ENCODE measurements at places on chromosomes 3 and 15.

- no peak for DNase-seq
Observed at GRCh38 chr3:197597335-197597734, 41.6 kb upstream of the BDH1 start.

- DNase-seq, result no peak
Observed at GRCh38 chr3:128190501-128190900, 37.2 kb downstream of the EEFSEC start.

GRCh38 chr3:102525624-102526023 is 90.8 kb downstream of the ZPLD1 start:
- no peak for DNase-seq

DNA sequence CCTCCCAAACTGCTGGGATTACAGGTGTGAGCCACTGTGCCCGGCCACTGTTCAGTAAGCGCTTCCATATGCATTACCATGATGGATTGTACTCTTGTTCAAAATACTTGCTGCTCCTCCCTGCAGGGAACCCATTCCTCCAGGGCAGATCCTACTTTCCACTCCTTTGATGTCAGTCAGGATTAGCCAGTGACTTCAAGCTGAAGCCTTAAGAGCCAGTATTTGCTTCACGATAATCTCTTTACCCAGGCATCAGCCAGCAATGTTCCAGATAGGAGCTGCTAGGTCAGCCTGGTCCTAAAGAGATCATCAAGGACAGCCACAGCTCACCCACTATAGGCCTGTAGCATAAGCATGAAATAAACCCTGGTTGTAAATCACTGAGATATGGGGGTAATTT is 96.5 kb upstream of the UBE2E2 start:
- DNase-seq, result no peak

DNA sequence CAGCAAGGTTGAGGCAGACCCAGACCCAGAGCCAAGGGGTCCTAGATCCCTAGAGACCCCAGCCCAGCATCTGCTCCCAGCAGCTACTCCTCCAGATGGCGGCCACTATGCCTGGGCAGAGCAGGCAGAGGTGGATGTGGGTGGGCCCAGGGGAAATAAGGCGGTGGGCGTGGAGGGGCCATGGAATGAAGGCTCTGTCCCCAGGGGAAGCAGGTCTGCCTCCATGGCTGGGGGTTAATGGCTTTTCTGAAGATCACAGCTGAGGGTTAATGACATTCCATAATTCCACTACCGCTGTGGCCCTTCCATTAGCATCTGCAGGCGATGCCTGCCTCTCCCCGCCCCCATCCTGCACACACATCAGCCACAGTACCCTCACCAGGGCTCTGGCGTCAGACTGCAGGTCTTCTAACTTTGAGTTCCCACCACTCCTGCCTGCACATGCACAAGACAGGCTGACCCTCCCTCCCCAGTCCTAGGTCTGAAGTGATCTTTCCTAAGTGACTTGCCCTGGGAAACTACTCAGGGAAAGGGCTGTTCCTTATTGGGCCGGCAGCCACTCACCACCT is 41.2 kb downstream of the CCDC33 start:
- DNase-seq, result no peak

DNA sequence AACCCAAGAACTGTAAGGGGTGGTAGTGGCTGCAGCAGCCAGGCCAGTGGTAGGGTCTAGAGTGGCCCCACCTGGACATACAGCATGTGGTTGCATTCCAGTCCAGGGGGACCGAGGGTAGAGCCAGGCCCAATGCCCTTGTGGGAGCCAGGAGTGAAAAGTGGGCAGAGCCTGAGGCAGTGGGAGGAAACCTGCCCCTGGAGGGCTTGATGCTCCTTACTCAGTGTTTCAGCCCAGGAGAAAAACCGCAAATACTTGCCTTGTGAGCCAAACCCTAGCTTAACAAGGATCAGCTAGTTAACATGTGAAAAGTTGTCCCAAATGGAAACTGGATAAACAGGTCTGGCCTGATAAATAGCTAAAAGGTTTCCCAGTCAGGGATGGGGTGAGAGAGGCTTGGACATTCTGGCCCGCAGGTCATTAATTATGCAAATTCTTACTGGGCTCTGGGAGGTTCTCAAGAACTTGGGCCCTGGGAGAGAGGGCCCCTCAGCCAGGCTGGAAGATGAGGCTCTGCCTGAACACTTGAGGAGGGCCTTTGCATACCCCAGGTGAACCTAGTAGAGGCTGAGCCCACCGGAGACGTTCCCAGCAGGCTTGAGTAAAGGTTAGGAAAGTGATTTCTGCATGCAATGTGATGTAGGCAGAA is 222.1 kb downstream of the THSD4 start:
- DNase-seq, result no peak

GRCh38 chr3:124450366-124450765 is 279.9 kb upstream of the UMPS start:
- no peak for DNase-seq

DNA sequence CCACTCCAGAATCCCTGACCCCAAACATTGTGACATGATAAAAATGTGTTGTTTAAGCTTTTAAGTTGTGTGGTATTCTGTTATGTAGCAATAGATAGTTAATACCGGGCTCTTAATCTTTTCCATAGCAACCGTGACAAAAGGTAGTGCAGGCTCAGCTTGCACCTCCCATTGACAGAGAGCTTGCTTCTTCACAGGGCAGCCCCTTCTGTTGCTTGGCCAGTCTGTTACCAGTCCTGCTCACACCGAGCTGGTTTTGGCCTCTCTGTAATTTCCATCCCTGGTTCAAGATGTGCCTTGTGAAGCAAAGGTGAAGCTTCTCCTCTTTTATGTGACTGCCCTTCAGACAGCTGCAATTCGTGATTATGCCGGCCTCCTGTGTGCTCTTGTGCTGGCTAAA is 86.9 kb downstream of the CRYGS start:
- no peak for DNase-seq

DNA sequence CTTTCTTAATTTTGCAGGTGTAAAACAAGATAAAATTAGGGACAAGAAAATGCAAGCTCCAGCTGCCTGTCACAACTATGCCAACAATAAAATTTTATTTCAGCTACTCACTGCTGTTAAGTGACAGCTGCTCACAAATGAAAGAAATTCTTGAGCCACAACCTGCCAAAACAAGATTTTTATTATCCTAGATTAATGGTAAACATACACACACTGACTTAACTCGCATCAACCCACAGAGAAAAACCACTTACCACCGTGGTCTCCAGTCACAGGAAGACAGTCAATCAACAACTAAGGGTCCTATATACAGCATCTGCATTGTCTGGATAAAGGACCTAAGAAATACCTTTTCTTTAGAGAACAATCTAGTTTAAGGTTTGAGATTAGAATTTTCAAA is 31.3 kb downstream of the EFL1 start:
- no peak for DNase-seq

DNA sequence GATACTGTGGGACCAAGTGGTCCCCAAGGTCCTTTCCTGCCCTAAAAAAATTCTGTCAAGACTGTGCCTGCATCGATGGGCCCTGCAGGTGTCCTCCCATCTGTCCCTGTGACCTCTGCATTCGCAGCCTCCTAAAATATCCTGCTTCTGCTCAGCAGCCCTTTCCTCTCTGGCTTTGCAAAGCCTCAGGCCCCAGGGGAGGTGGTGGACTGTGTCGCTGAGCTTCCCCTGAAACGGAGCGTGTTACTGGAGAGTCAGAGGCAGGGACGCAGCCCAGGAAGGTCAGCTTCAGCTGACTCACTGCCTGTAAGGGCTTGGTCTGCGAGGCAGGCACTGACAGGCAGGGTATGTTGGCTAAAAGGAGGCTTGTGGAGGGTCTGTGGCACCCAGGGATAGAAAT is 110.0 kb downstream of the RAB11A start:
- DNase-seq, result no peak

DNA sequence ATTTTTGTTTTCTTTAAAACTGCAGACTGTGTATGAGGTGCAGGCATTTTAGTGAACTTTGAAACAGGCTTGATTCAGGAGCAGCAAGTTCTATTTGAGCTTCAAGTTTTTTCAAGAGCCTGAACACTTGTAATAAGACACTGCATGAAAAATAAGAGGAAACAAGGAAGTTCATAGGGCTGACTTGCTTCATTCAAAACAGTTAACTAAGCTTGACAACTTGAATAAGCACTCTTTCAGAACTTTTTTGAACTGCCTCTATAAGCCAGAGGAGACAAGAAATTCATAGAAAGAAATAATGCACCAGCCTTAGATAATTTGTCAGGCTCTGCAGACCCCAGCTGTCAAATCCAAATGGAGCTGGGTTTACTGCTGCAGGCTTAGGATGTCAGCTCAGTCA is 130.2 kb downstream of the SSR3 start:
- no peak for DNase-seq

DNA sequence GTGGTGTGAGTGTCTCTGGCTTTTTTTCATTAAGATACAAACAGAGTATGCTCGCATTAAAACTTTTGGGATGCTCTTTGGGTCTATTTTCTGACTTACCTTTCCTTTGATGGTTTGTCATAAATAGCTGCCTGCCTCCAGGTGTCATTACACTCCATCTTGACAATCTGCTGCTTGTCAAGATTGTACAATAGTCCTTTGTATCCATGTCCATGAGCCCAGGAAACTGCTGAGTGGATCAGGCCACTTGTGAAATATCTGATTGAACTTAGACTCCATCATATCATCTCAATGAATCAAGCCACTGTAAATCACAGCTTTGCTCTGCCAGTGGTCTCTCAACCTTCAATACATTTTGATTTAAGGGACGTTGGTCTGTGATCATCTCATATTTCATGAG is 135.2 kb downstream of the ECT2 start:
- no peak for DNase-seq

DNA sequence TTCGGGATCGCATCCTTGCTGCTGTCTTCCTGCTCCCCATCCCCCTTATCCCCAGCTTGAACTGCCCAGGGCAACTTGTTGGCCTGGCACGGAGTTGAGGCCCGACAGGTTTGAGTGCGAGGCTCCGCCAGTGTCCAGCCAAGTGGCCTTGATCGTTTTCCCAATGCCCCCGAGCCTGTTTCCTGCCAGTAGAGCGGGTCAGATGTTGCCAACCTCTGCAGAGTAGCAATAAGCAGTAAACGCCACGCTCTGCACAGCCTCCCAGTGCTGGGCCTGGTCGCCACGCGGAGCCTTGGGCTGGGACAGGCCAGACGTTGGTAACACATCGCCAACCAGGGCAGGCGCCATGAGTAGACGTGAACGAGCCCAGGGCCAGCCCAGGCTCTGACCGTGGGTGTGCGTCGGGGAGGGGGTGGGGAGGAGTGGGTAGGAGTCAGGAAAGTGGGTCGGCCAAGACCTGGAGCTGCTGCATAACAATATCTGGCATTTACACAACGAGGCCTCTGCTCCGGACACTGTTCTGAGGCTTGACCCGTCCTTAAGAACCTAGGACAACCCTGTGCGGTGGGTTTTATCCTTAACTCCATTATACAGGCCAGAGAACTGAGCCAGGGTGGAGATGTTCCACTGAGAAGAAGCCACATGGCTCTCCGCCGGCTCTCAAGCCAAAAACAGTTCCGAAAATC is 444 bp upstream of the ABHD14A start:
- DNase-seq, result no peak

DNA sequence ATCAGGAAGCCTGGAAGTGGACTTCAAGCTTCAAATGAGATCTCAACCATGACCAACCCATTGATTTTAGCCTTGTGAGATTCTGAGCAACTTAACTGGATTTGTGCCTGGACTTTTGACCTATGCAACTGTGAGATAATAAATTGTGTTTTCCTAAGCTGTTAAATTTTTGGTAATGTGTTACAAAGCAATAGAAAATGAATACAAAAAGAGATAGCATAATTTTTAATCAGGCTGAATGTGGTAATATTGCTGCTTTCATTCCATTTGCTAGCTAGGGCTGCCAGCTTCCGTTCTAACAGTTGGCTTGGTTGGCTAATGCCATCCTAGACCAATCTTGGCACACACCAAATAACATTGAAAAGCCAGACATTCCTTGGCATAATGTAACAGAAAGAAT is 12.2 kb downstream of the PROS1 start:
- DNase-seq, result no peak

DNA sequence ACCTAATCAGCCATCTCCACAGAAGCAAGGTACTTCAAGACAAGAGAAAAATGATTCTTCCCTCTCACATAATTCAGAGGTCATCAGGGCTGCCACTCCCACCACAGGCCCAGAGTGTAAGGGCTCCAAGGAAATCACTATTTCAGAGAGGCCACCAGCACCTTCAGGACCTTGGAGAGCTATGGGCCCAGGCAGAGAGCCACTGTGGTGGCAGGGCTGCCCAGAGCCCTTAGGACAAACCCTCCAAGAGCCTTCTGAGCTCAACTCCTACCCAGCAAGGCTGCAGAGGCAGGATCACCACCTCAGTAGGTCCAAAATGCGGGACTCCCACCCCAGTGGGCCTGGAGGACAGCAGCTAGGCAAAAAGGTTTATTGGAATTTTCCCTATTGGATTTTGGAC is 17.9 kb upstream of the FAN1 start:
- DNase-seq, result no peak

GRCh38 chr15:64070965-64071851 is 22.4 kb downstream of the CIAO2A start:
- no peak for DNase-seq

- no peak for DNase-seq
Observed at GRCh38 chr3:45003406-45003805, 22.7 kb upstream of the CLEC3B start.

GRCh38 chr3:31695280-31696008 is 162.7 kb downstream of the STT3B start:
- DNase-seq, result no peak

DNA sequence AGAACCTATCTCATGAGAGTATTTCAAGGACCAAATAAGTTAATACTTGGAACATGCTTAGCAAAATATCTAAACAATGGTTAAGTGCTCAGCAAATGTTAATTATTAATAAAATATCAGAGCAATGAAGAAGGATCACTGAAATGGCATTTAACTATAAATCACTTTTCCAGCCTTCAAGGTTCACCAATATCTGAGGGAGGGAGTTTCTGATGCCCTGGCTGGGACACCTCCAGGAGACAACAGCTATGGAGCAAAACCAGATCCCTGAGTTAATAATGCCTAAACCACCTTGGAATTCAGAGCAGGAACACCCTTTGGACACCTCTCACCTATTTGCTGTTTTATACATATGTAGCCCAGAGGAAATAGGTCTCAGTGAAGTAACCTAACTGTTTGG is 6.4 kb upstream of the FAM174B start:
- DNase-seq, result no peak

DNA sequence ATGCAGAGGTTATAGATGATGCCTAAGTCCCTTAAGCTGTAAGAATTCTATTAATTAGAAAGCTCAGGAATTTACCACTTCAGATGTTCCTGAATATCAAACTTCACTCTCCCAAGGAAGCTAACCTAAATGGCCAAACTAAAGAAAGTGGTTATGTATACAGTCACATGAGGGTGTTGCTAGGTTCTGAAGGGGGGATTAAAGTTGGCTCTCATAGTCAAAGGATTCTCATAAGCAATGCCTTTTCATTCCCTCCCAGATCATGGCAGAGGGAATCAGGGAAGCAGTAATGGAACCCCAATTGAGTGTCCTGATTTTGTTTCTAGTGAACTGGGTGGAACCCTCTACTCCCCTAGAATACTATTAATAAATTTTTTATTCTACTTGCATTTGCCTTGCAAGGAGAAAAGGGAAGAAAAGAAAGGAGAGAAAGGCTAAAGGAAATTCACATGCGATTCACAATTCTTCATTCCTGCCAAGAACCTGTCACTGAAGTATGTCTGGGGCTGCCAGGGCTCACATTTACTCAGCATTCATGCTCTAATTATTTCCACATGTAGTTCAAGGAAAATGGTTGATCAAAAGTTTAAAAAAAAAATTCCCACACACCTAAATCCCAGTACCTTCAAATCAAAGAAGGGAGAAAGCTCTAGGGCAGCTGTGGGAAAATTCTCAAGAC is 25.1 kb downstream of the FSTL1 start:
- peak; percentile 58 for DNase-seq
